MG63 (cell line): ENCODE measurements at places on chromosomes 5 and 9.

GRCh38 chr5:20360263-20360662 lies 372.3 kb upstream of the CDH18 start:
- DNase-seq, result peak; percentile 15

DNA sequence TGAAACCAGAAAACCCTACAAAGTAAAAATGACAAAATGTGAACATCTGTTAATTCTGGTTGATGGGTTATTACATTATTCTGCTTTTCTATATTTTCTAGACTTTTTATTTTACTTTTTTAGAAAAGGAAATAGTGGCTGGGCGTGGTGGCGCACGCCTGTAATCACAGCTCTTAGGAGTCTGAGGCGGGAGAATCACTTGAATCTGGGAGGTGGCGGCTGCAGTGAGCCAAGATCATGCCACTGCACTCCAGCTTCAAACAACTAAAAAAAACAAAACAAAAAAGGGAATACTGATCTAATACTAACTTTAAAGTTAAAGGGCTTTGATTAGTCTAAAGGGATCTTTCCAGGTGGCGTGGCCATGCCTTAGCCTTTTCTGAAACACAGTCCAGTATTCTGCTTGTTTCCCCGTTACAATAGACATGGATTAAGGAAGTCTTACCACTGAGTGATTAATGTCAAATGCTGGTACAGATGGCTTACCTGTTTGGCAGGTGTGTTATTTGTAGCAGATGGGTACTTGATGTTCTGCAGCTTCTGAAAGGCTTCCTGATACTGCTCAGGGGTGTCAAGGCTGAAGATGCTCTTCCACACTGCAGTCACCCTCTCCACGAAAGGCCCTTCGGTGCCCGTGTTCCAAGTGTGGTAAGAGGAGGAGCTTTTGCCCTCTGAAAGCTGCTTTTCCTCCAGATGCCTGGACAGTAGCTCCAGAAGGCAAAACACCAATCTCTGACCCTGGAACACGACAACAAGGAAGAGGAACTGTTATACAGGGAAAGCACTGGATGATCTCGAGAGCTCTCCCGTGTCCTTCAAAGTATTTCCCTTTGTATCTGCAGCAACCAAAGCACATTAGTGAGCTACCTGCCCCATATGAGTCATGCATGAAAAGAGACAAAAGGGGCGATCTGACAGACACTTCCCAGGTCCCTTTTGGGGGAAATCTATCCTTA lies 37.5 kb downstream of the CNOT8 start:
- no peak for DNase-seq

- no peak for DNase-seq
Observed at GRCh38 chr9:131097126-131097947, 1.0 kb downstream of the AIF1L start.

DNA sequence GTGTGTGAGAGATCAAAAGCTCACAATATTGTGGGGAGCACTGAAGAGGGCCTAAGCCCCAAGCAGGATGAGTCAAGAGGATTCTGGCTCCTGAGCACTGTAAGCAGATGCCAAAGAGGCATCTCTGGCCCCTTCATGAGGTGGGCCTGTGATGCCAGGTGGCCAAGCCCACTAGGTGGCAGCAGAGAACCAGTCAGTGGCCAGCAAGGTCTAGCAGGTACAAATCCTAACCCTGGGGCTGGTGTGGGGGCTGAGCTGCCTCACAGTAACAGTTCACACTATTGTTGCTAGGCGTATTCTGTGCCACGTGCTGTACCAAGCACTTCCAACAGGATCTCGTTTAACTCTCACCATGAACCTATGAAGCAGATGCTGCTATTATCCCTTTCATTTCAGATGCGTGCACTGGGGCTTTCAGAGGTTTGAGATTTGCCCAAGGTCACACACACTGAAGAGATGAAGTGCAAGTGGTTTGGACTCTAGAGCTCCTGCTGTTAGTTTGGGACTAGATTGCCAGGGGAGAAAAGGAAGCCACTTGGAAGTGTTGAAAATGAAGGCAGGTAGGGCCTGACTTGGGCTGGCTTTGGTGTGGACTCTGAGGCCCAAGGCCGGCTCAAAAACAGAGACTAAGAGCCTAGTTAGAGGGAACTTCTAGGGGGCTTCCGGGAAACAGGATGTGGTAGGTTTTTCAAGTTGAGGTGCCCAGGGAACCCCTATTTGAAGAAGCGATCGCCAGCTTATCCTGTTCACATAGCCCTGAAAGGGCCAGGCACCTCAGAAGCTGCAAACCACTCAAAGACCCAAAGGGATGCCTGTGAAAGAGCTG lies 4.4 kb upstream of the MLANA start:
- peak; percentile 40 for DNase-seq

GRCh38 chr5:146047396-146047795 lies 58.0 kb downstream of the PLAC8L1 start:
- no peak for DNase-seq

DNA sequence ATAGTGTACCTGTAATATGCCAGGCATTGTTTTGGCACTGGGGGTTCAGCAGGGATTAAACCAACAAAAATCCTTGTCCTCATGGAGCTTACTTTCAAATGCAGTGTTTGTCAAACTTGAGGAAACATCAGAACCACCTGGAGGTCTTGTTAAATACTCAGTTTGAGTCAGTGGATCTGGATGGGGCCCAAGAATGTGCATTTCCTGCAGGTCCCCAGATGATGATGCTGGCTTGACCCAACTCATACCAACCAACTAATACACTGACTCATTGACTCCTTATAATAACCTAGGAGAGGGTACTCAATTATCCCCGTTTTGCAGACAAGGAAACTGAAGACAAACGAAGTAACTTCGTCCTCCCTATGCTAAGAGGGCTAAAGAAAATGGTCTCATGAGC lies 11.3 kb downstream of the WWC1 start:
- peak; percentile 89 for DNase-seq

DNA sequence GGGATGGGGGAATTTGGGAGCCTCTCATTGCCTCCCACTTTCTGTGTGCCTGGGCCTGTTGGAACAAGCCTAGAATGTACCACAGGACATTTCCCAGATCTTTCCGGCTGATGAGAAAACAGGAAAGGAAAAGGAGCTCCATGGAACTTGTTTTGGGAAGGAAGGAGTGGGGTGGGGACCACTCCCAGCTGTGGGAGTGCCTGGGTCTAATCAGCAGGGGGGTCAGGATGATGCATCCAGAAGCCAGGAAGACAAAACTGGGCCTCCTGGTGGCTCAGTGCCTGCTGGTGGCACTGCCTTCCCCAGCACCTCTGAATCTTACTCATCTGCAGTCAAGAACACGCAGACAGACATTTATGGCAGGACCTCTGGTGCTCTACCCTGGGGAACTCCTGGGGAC lies 2.8 kb downstream of the SMIM33 start:
- DNase-seq, result peak; percentile 51
